Stromal cell of bone marrow (primary cell): ENCODE measurements at places on chromosomes 3 and 15.

DNA sequence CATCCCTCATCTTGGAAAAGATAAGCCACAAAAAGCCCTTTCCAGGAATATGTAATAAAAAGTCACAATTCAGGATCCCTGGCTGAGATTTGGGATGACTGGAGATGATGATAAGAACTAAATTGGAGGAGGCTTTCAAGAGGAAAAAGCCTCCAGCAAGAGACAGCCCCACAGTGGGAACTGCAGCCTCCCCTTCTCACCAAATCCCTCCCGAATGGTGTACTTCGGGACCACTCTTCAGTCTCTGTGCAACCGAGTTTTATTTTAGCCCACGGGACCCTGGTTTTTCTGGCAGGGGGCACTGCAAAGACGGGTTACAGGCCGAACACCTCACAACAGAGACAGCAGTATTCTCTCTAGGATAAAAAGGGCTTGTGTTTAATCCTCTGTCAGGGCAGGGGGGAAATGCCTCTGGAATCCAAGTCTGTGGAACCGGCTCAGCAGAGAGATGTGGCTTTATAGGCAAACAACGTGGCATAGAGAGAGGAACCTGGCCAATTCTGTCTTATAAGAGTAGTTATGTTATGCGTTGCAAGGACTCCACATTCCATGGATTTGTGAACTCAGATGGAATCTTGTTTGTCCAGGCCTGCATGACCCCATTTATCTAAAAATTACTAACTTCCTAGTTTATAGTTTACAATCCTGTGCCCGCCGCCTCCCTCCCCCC, 1.2 kb upstream of the LMCD1 start:
- DNase-seq, result no peak

- no peak for DNase-seq
Observed at GRCh38 chr3:186220365-186220764, 111.5 kb upstream of the ETV5 start.

DNA sequence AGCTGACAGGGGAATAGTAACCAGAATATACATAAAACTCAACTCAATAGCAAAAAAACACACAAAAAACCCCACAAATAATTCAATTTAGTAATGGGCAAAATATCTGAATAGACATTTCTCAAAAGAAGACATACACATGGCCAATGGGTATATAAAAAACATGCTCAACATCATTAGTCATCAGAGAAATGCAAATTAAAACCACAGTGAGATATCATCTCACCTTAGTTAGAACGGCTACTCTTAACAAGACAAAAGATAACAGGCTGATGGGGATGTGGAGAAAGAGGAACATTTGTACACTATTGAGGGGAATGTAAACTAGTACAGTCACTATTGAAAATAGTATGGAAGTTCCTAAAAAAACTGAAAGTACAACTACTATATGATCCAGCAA, 678.6 kb downstream of the MECOM start:
- DNase-seq, result no peak

DNA sequence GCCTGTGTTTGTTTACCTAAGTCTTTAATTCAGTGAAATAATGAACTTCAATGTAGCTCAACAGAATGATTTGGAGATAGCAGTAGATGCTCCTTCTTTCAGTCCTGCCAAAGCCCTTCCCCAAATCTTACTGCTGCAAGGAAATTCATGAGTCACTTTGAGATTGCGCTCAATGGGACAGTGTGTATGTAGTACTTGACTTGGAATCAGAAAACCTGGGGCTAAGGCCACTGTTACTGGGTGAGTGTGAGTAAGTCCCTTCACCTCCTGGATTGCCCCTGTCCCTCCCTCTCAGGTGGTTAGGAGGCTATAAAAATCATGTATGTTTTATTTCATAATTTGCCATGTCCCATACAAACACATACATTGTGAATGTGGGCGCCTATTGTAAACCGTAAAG, 29.9 kb downstream of the ATP13A5 start:
- DNase-seq, result no peak

DNA sequence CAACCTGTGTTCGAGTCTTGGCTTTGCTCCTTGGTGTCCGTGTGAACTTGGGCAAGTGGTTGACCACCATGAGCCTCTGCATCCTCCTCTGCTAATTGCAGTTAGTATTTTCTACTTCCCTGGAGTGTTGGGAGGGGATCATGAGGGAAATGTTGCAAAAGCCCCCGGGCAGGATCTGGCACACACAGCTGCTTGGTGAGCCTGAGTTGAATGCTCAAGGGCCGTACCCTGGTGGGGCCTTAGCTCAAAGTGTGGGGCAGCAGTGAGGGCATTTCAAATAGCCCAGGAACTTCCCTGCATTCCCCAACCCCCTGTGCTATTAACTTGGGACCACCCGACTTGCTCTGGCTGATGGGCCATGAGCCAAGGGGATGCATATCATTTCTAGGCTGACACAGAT, 94.9 kb upstream of the SLC6A11 start:
- no peak for DNase-seq
